ENCODE measurements at places on chromosomes 5 and 9.
A peak's percentile ranks its signal among the peaks of the same experiment; 100 is the strongest.

- DNase-seq = peak; percentile 41
Observed at GRCh38 chr5:75053304-75054133, 1.2 kb upstream of the GCNT4 start.

GRCh38 chr9:96299823-96300222, 2.2 kb downstream of the HSD17B3 start:
- no peak for DNase-seq

GRCh38 chr9:134432471-134432870, 106.2 kb downstream of the RXRA start:
- no peak for DNase-seq

DNA sequence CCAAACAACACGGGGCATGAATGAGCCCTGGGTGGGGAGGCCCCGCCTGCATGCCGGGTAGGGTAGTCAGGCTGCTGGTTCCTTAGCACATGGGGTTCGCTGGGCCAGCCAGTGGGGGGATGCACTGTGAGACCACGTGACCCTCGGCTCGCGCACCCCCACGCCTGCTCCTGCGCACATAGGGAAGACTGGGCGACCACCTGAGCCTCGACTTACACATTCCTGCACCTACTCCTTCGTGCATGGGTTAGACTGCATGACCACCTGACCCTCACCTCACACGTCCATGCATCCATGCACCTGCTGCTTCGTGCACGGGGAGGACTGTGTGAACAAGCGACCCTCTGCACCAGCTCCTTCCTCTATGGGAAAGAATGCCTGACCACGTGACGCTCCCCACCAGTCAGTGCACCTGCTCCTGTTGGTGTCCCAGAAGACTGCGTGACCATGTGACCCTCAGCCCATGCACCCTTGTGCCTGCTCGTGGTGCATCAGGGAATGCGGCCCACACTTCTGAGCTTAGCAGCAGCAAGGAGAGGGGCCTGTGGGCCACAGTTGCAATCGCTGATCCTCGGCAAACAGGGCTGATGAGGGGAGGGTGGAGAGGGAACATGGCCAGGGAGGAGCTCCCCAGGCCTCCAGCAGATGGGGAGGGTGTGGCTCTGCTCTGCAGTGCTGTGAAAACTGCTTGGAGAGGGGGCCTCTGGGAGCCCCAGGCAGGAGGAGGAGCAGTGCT, 18.1 kb downstream of the LPCAT1 start:
- no peak for DNase-seq

DNA sequence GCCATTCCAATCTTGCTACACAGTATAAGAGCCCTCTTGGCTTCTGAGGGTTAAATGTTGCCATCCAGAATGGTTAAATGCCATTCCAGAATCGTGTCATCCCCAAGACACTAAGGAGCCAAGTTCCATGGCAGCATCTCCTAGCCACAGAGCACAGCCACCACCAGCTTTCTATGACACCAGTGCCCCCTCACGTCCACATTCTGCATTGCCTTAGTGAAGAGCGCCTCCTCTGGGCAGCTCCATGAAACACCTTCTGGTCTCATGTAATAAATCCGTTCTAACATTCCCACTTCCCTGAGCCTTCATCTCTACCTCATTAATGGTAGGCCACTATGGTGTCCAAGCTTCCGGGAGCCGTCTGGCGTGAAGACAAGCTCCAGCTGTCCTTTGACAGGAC, 12.4 kb downstream of the CBY3 start:
- DNase-seq = peak; percentile 19

GRCh38 chr9:121328876-121329681, 41.0 kb downstream of the STOM start:
- DNase-seq = no peak

DNA sequence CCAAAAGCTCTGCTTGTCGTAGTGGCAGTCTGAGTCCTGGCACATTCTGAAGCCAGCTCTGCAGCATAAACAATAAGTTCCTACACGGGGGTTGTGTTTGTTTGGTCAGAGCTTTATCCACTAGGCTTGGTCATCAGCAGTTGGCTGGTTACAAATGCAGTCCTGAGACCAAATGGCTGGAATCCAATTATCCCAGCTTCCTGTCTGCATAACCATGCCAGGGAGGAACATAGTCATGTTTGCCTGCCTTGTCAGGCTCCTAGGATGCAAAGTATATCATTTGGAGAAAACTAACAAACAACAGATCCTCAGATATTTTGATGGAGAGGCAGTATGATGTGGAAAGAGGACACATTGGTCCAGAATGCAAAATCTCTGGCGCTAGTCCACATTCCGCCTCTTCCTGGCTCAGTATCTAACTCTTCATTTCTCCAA, 85.8 kb downstream of the FBXO38 start:
- no peak for DNase-seq

DNA sequence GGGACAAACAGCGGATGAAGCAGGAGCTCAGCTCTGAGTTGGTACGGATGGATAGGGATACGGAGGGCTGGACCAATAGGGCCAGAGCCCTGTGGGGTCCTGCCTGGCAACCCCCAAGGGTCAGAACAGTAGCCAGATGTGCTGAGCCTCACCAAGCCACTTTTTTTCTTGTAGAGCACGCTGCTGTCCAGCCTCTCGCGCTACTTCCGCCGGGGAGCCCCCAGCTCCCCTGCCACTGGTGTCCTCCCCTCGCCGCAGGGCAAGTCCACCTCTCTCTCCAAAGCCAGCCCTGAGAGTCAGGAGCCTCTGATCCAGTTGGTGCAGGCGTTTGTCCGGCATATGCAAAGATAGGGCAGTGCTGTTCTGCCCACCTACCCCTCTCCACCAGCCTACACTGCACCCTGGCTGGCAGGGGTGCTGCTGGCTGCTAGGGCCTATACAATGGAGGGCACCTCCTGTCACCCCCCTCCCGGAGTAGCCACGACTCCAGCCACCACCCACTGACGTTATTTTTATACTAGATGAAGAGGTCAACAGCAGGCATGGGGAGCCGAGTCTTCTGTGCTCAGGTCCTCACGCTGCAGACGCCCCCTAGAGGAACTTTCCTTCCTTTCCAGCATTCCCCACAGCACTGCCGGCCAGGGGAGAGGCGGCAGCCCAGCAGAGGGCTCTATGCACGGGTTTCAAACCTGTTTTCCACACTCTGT, 21.6 kb downstream of the SH3GLB2 start:
- peak; percentile 46 for DNase-seq
